ENCODE measurements at places on chromosomes 2 and 18. TPM values are rescaled to one million over a fixed set of nuclear protein-coding genes. Genes with fewer than 3 reads are reported as not detected.

- no peak for DNase-seq
- no peak within 1 kb of the TSS for H3K27ac ChIP-seq
- no peak within 1 kb of the TSS for H3K4me3 ChIP-seq
Measured at GRCh38 chr2:240624950-240625621, at the start of gene GPR35. Gene GPR35 (plus strand): TSS chr2:240625480. CDS start chr2:240629953, 4,473 bp downstream.

GRCh38 chr18:10454681-10455557 lies 484 bp downstream of the APCDD1 start:
- no peaks in the 10 kb centered on the region for H3K4me1 ChIP-seq
- no peak overlapping the region for H3K27ac ChIP-seq
- peaks cover 94% of the 10 kb centered on the region for H3K27me3 ChIP-seq
- H3K36me3 ChIP-seq, result no peaks in the 10 kb centered on the region
- no peak for DNase-seq

The KCNK3 gene
- 0.04 TPM for total RNA-seq

- H3K36me3 ChIP-seq, result no peaks in the 10 kb centered on the region
- no peak overlapping the region for H3K4me3 ChIP-seq
- no peaks in the 10 kb centered on the region for H3K27me3 ChIP-seq
- no peak overlapping the region for H3K27ac ChIP-seq
Measured at GRCh38 chr2:98921062-98921461, 15.0 kb downstream of the CRACDL start.

The FTCDNL1 gene
- 0.52 TPM for total RNA-seq

GRCh38 chr2:199819746-199820145 lies 31.2 kb downstream of the FTCDNL1 start:
- no peak overlapping the region for H3K4me3 ChIP-seq
- H3K36me3 ChIP-seq, result no peaks in the 10 kb centered on the region
- H3K27me3 ChIP-seq, result peaks cover 28% of the 10 kb centered on the region
- H3K27ac ChIP-seq, result no peak overlapping the region
- DNase-seq, result no peak

- DNase-seq, result peak; percentile 15
- no peaks in the 10 kb centered on the region for H3K27me3 ChIP-seq
- no peak overlapping the region for H3K27ac ChIP-seq
- no peaks in the 10 kb centered on the region for H3K36me3 ChIP-seq
Measured at GRCh38 chr2:112923237-112923966, 12.4 kb downstream of the IL37 start.

The NETO1 gene
- 12.9 TPM for total RNA-seq

The LBH gene
- 0.40 TPM for total RNA-seq

GRCh38 chr2:216671791-216672343 lies 23.5 kb downstream of the IGFBP5 start:
- no peaks in the 10 kb centered on the region for H3K27me3 ChIP-seq
- DNase-seq, result no peak
- no peaks in the 10 kb centered on the region for H3K4me1 ChIP-seq
- no peak overlapping the region for H3K4me3 ChIP-seq

DNA sequence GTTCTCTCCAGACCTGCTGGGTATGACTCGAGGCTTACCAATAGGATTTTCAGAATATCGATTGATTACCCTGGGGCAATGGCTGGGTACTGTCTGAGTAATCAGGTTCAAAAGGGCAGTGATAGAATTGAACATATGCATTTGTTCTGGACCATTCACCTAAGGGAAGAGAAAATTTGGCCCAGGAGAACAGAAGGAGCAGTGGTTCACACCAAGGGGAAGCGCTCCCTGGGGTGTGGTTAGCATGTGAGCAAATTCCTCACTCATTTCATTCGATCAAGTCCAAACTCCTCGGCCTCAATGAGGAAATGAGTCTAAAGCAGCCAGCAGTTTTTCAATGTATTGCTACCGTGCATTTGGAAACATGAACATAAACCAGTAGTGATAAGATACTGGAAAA lies 55.6 kb downstream of the CYP26B1 start:
- no peak overlapping the region for H3K27ac ChIP-seq
- H3K4me3 ChIP-seq, result no peak overlapping the region
- H3K36me3 ChIP-seq, result no peaks in the 10 kb centered on the region
- no peaks in the 10 kb centered on the region for H3K4me1 ChIP-seq

DNA sequence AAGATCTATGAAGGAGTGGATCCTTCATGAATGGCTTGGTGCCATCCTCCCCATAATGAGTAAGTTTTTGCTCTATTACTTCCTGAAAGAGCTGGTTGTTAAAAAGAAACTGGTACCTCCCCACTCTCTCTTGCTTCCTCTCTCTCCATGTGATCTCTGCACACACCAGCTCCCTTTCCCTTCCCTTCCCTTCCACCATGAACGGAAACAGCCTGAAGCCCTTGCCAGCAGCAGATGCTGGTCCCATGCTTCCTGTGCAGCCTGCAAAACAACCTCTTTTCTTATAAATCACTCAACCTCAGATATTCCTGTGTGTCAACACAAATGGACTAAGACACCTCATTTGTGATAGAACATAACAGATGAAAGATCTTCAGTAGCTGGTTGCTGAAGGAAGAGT lies 303.5 kb upstream of the ACVR2A start:
- no peaks in the 10 kb centered on the region for H3K36me3 ChIP-seq
- no peaks in the 10 kb centered on the region for H3K27me3 ChIP-seq
- H3K27ac ChIP-seq, result no peak overlapping the region
- no peak overlapping the region for H3K4me3 ChIP-seq
- no peak for DNase-seq
- H3K4me1 ChIP-seq, result no peaks in the 10 kb centered on the region

The RBKS gene
- total RNA-seq, result 1.8 TPM

The RPRM gene
- total RNA-seq, result 1.4 TPM

GRCh38 chr2:206225435-206226232 lies 48.8 kb upstream of the ZDBF2 start:
- H3K27ac ChIP-seq, result no peak overlapping the region
- 0 out of 2 replicates have a peak, but pooled peaks cover 4% of the 10 kb centered on the region for H3K27me3 ChIP-seq
- no peak overlapping the region for H3K4me3 ChIP-seq
- no peaks in the 10 kb centered on the region for H3K36me3 ChIP-seq

- H3K4me3 ChIP-seq, result no peak overlapping the region
- no peak overlapping the region for H3K27ac ChIP-seq
- no peaks in the 10 kb centered on the region for H3K36me3 ChIP-seq
- no peaks in the 10 kb centered on the region for H3K4me1 ChIP-seq
- no peak for DNase-seq
- H3K27me3 ChIP-seq, result no peaks in the 10 kb centered on the region
Measured at GRCh38 chr2:18381386-18381785, 179.1 kb downstream of the RDH14 start.

- H3K27me3 ChIP-seq, result no peaks in the 10 kb centered on the region
- no peak overlapping the region for H3K27ac ChIP-seq
- no peaks in the 10 kb centered on the region for H3K4me1 ChIP-seq
- DNase-seq, result no peak
- H3K4me3 ChIP-seq, result no peak overlapping the region
Measured at GRCh38 chr2:124753842-124754241, 728.8 kb downstream of the CNTNAP5 start.

All from PC-3 (cell line).